ENCODE measurements at places on chromosomes 4 and X.
A peak's percentile ranks its signal among the peaks of the same experiment; 100 is the strongest.

DNA sequence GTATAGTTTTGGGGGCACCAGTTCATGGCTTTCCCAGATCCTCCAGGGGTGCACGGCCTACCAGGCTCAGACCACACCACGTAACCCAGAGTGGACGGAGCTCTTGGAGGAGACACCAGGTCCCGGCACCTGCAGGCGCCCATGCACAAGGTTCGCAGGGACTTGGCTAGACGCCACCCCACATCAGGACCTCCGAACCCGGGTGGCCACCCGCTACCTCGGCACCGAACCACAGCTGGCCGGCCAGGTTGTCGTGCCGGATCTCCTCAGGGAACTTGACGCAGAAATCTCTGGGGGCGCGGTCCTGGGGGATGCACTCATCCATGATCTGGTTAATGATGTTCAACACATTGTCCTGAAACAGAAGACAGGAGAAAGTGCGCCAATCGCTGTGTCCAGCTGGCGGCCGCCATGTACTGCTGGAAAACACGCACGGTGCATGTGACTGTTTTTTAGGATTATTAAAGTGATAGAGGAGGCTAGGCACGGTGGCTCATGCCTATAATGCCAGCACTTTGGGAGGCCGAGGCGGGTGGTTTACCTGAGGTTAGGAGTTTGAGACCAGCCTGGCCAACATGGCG lies 77.1 kb downstream of the ZFYVE28 start:
- DNase-seq, result no peak

DNA sequence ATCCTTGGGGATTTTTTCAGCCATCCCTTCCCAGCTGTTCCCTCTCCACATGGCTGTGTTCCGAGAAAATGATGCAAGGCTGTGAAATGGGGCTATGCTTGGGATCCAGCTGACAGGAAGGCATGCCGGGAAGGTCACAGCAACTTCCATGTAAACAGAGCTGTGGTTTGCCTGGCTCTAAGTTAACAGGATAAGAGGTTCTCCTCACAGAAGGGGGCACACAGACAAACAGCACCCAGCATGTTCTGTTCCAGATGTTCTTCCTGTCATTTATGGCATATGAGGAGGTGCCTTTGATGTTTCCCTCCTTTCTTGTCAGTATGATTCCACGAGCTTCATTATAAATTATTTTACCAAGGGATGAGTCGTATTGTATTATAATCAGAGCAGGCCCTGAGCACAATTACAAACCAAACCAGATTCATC lies 220.7 kb downstream of the ANTXR2 start:
- DNase-seq, result peak; percentile 66

DNA sequence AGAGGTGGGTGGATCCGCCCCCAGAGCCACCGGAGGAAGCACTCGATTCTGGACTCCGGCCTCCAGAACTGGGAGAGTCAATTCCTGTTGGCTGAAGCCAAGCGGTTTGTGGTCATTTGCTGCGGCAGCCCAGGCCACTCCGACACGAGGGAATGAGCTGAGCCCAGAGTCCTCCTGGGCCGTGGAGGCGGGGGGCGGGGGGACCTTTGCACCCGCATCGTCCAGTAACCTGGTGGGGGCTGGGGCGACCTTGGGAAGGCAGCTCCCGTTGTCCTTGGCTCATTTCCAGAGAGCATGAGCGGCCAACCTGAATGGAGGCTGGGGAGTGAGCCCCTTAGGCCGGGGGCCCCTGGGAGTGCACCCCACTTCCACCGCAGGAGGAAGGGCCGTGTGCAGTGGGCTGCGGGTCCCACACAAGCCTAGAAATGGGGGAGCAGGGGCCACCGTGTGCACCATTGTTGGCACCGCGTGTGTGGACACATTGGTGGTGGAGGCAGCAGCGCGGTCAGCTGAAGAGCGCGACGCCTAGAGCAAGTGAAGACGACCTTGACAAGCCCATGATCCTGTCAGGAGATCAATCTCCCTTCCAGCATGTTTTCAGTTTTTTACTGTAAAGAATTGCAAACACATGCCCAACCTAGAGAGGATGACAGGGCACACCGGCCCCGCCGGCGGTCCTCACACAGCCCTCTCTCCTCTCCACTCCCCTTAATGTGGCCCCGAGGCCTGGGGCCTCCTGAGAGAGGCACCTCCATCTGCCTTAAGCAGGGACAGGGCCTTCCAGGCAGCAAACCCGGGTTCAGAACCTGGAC lies 19.9 kb upstream of the DUSP9 start:
- DNase-seq, result no peak

- no peak for DNase-seq
Measured at GRCh38 chr4:40626183-40626990, 3.3 kb downstream of the RBM47 start.

- no peak for DNase-seq
Measured at GRCh38 chrX:41518127-41518840, 71.1 kb downstream of the NYX start.

DNA sequence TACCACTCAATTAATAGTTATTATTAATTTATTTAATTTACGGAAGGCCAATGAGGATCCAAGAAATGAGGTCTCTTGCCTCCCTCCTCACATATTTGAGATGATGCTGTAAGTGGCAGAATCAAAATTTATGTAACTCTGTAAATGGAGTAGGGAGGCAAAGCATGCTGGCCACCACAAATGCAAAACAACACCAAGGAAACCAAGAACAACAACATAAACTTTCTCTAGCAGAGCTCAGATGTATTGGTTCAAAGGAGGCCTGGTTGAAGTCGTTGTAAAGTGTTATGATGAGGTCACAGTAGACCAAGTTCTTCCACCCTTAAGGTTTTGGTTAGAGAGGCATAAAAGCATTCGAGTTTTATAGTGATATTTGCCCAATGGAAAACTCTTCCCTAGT lies 194.8 kb upstream of the FAT1 start:
- no peak for DNase-seq

DNA sequence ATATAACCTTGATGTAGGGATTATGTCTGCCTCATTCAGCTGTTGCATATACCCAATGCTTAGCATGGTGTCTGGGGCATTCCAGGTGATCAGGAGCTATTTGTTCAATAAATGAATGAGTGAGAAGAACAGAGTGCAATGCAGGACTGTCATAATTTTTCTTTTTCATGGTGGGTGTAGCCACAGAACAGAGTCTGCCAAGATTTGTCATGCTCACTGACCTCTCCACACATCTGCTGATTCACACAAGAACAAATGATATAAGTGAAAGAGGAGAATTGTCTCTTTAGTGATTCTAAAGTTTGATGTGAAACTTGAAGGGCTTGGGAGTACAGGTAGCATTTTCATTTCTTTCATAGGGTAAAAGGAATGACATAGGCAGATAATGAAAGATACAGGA lies 64.4 kb upstream of the TEX13D start:
- no peak for DNase-seq

DNA sequence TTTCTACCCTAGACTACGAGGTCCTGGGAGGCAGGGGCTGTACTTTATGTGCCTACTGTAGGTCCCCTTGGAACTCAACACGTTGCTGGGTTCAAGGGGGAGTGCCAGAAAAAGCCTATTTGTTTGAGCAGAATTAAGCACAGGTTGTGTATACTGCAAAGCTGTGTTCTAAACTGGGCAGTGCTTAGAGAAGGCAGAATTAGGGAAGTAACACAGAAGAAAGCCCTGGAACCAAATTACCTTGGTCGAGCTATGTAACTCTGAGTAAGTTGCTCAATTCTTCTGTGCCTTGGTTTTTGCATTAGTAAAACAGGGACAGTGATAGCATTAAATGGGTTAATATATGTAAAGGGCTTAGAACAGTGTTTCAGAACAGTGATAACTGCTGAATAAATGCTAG lies 245.0 kb upstream of the SFRP2 start:
- no peak for DNase-seq

- no peak for DNase-seq
Measured at GRCh38 chr4:9841072-9841471, 59.6 kb downstream of the DRD5 start.

- peak; percentile 58 for DNase-seq
Measured at GRCh38 chrX:9676306-9676705, 89.3 kb downstream of the GPR143 start.

DNA sequence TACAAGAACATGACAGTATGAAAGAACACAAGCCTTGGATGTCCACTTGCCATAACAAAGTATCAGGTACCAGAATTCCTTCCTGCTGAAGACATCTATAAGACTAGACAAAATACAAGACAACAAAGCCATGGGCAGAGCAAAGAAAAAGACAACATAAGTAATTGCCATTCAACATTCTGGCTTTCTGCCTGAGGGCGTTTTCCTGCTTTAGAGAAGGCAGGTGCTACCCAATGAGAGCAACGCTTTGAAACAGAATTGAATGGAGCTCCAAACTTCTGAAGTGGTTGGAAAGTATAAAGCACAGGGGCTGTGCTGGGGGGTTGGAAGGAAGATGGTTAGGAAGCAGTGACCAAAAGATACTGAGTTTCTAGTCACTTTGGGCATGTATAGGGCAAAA lies 30.1 kb downstream of the PDE5A start:
- DNase-seq, result no peak

- DNase-seq, result no peak
Measured at GRCh38 chrX:42219231-42219630, 295.9 kb upstream of the CASK start.

DNA sequence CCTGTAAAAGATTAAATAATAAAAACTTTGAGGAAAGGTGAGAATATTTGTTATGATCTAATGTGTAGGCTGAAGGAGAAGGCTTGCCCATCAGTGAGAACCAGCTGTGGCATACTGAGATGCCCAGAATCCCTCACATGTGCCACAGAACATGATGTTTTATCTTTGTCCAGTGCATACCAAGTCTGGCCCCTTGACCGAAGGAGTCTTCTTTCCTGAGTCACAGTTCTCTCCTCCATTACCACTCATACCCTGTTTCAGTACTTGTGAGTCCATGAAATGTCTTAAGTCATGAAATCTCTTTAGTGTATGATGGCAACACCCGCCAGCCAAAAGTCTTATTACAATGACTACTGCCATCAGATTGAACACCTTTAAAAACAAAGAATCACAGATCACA lies 42.7 kb downstream of the PPARGC1A start:
- DNase-seq, result peak; percentile 9

GRCh38 chrX:23790155-23790497 lies 7.2 kb downstream of the SAT1 start:
- no peak for DNase-seq

DNA sequence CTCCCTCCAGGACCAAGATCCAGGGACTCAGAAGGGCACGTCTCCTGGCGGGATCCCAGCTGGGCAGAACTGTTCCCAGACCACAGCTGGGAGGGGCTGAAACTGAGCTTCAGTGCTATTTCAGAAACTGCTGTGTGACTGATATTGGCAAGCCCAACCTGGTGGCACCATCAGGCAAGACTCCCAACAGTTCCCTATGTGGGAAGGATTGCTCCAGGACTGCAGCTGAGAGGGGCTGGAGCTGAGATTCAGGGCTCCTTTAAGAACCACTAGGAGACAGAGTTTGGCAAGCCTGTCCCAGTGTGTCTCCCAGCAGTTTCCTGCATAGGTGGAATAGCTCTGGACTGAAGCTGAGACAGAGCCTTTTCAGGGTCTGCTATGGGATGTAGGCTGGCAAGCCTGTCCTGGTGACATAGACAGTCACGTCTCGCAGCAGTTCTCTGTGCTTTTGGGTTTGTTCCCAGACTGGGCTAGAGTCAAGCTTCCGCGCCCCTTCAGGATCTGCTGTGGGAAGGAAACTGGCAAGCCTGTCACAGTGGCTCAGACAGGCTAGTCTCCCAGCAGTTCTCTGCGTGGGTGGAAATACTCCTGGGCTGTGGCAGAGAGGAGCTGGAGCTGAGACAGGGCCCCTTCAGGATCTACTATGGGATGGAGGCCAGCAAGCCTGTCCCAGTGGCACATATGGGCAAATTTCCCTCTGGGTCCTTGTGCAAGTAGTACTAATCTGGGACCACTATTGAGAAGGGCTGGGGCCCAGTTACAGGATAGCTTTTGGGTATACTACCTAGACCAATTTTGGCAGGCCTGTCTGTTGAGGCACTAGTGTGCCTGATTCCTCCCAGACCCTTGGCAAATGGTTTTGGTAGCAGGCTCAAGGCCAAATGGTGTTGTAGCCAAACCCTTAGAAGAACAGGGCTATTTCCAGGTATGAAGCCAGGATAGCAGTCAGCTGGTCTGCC lies 20.2 kb upstream of the MED14 start:
- DNase-seq, result peak; percentile 41

DNA sequence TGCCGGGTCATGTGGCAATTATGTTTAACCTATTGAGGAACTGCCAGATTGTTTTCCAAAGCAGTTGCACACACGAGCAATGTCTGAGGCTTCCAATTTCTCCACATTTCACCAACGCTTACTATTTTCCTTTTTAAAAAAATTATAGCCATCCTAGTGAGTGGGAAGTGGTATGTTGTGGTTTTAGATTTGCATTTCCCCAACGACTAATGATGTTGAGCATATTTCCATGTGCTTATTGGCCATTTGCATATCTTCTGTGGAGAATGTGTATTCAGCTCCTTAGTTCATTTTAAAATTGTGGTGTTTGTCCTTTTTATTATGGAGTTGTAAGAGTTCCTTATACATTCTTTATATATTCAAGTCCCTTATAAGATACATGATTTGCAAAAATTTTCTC lies 60.2 kb downstream of the MTMR1 start:
- DNase-seq, result no peak

DNA sequence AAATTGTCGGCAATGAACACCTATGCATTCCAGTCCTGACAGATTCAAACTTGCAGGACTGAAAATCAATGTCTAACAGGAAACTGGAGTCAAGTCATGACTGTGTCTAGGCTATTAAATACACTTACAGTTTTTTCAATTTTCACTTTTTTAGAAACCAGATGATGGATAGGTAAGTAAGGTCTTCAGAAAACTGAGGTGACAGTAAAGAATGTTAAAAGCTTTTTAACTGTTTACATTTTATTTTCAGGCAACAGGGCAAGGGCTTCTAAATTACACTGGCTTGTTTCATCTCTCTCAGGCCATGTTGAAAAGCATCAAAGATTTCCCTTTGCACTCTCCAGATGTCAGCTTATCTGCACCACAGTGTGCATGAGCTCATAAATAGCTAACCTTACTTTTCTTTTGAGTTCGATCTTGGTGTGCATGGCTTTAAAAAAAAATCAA lies 65.2 kb downstream of the SEC24D start:
- DNase-seq, result no peak

- DNase-seq, result peak; percentile 26
Measured at GRCh38 chr4:118917582-118917981, 28.9 kb downstream of the SYNPO2 start.

- no peak for DNase-seq
Measured at GRCh38 chr4:855880-856224, 29.9 kb upstream of the CPLX1 start.

GRCh38 chr4:173415885-173416653 lies 17.2 kb upstream of the SCRG1 start:
- no peak for DNase-seq

GRCh38 chrX:43631841-43632240 lies 24.3 kb upstream of the MAOA start:
- no peak for DNase-seq

DNA sequence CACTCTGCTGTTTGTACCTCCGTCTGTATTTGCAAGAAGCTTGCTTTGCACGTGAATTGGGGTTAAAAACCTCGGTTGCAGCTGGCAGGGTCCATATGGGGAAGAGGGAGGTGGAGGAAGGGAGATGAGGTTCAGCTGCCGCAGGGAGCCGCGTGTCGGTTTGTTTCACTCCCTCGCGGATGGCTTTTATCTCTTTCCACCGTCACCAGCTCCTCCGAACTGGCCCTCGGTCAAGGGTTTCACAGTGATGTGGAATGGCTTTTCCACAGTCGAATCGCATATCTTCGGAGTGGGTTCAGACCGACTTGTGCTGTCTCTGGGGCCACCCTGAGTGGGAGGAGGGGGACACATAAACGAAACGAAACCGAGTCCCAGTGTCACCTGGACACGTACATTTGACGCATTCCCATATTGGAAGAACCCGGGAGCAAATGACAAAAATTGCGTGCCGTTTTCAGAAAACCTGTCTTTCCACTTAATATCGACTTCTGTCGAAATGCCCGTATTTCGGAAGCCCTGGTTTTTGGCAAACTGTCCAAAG lies 929 bp downstream of the ZBTB33 start:
- DNase-seq, result peak; percentile 47

Data from foreskin fibroblast (primary cell).